ENCODE measurements at places on chromosomes 13 and 19.

GRCh38 chr19:39127812-39128515 lies 2.4 kb downstream of the PAK4 start:
- DNase-seq: no peak

DNA sequence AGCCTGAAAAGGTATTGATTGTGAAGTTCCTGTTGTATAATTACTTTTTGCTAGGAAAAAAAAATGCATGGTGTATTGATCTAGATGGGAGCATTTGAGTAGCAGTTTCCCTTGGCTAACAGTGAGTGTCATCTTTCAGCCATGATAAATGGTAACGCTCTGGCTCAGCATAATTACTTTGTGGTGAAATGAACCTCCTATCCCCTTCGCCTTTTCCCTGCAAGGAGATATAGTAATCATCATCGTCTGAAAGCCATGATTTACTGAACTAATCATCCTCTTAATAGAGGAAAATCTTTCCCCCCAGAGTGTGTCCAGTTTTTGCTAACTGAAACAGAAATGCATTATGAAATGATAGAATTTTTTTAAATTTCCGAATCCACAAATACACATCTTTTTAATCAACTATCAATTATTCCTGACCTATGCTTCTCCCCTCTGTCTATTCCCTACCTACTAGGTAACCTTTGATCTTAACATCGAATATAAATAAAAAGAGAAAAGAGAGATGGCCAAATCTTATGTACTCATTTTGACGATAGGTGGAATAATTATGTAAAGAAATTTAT lies 88.7 kb downstream of the MAB21L1 start:
- no peak for DNase-seq

GRCh38 chr19:54218259-54218658 lies 4.5 kb downstream of the LILRB3 start:
- no peak for DNase-seq

DNA sequence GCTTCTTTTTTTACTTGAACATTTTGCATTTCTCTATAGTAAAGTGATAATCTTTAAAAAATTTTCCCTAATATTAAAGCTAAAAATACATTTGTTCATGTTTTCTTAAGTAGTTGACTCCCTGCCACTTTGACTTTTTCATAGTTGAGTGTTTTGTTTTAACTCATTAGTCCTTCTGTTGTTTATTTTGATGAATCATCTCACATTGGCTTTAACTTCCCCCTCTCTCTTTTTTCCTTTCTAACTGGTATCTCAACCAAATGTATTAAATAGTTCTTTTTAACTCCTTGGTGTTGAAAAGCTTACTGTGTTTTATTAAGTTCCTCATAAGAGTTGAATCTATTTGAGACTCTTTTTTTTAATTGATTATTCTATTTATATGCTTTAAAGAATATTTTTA lies 2.8 kb downstream of the TNFSF13B start:
- no peak for DNase-seq

GRCh38 chr13:97414392-97414791 lies 19.6 kb upstream of the RAP2A start:
- DNase-seq: no peak

DNA sequence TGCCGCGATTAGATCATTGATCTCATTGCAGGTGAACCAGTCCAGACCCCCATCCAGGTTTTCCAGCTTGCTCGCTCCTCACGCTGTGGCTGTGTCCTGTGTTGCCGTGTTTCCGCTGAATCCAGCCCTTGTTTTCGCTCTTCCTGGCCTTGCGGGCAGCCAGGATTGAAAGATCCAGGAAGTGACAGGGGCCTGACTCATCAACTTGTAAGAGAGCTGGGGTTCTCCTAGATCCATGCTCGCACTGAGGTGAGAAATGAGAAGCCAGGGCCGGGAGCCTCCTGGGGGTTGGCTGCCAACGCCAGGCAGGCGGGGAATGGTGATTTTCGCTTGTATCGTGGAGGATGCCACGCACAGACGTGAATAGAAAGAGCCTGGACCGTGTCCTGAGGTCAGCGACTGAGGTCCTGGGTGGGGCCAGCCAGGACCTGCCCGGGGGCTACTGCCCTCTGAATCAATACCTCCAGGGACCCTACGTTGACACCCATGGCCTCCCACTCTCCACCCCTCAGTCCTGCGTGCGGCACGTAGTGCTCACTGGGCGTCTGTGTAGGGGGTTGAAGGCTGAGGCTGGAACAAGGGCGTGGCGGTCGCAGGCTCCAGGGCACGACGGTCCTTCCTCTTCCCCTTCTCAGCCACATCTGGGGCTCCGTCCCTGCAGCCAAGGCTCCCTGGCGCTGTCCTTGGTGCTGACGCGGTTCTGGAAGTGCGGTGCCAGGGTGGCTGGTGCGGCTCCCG lies 7.3 kb upstream of the PTPRH start:
- DNase-seq: peak; percentile 78

- peak; percentile 39 for DNase-seq
Observed at GRCh38 chr19:56252699-56253422, 19.7 kb upstream of the EDDM13 start.

- no peak for DNase-seq
Observed at GRCh38 chr13:46864941-46865340, 31.9 kb downstream of the HTR2A start.

DNA sequence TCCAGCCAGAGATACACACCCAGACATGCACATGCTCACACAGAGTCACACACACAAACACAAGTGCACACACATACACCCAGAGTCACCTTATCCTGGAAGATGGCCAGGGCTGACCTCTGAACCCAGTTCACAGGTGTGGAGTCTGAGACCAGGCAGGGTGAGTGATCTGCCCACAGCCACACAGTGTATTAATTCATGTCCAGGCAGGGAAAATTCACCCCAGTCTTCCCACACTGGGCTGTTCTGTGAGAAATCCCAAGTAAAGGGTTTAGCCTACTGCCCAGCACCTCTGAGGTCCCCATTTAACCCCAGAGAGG lies 2.0 kb downstream of the POU2F2 start:
- no peak for DNase-seq

DNA sequence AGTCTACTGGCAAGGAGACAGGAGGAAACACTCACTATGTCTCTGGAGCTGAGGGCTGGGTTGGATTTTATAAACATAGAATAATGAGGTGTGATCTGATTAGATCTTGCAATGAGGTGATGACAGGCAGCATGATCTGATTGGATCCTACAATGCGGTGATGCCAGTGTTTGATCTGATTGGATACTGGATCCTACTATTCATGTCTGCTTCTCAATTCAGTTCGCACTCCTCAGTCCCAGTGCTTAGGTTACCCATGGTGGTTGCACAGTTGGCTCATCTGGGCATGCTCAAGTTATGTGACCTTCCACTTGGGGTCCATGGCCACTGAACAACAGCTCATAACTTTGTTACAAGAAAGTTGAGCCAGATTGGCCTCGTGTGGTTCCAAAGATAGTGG lies 469.5 kb downstream of the TSHZ3 start:
- no peak for DNase-seq

DNA sequence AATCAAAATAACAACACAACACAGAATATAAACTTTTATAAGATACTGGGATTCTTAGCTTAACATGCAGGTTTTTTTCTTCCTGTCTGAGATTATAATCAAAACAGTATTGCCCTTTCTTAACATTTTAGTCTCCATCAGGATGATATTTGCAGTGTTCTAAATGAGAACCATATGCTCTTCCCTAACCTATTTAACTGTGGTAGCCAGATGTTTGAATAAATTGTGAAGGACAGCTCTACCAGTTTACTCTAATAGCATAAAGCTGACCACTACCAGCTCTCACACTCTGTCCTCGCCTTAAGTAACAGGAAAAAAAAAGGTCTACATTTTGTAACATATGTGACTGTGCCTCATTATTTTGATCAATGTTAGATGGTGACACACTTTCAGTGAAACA lies 618.7 kb upstream of the SGCG start:
- DNase-seq: no peak

GRCh38 chr19:12187625-12188024 lies 24.7 kb downstream of the ZNF136 start:
- DNase-seq: no peak

GRCh38 chr19:17754634-17755442 lies 3.6 kb downstream of the FCHO1 start:
- no peak for DNase-seq

DNA sequence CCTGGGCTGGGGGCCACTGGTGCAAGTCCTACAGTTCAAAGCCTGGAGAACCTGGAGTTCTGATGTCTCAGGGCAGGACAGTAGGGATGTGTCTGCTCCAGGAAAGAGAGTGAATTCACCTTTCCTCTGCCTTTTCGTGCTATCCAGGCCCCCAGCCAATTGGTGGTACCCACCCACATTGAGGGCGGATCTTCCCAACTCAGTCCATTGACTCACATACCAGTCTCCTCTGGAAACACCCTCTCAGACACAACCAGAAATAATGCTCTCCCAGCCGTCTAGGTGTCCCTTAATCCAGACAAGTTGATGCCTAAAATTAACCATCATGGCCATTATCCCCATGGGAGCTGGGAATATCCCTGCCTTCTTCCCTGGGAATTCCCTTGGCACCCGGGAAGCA lies 38.8 kb upstream of the CHST8 start:
- no peak for DNase-seq

- no peak for DNase-seq
Observed at GRCh38 chr19:43501661-43502418, 2.7 kb downstream of the PHLDB3 start.

DNA sequence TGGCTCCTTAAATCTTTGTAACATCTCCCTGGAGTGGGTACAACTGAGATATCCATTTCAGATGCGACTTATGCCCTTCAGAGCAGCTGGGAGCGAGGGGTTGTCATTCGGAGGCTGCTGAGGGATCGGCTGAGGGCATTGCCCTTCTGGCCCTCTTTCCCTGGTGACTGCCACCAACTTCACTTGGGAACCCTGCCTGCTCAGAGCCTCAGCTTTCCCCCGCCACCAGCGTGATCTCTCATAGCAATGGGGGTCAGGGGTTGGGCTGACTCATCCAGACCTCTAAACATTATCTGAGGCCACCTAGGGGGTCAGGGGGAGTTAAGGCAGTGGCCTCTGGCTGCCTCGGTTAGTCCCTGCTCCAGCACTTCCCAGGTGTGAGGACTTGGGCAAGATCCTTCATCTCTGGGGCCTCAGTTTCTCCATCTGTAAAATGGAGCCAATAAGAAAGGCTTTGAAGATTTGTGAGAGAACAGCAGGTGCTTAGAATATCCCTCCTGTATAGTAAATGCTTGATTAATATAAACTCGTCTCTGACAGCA lies 1.1 kb downstream of the PRX start:
- DNase-seq: no peak

GRCh38 chr19:47225746-47226425 lies 5.1 kb downstream of the BBC3 start:
- peak; percentile 92 for DNase-seq

GRCh38 chr13:97417698-97418097 lies 16.3 kb upstream of the RAP2A start:
- no peak for DNase-seq

DNA sequence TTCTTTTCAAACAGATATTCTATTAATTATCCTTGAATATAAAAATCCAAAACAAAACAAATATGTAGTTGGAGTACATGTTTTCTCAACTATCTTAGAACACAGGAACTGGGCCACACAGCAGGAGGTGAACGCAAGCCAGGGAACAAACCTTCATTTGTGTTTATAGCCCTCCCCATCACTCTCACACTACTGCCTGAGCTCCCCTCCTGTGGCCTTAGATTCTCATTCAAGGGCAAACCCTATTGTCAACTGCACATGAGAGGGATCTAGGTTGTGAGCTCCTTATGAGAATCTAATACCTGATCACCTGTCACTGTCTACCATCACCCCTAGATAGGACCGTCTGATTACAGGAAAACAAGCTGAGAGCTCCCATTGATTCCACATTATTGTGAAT lies 427.1 kb upstream of the PRR20A start:
- DNase-seq: no peak
